ENCODE measurements at places on chromosomes 2 and 18.

DNA sequence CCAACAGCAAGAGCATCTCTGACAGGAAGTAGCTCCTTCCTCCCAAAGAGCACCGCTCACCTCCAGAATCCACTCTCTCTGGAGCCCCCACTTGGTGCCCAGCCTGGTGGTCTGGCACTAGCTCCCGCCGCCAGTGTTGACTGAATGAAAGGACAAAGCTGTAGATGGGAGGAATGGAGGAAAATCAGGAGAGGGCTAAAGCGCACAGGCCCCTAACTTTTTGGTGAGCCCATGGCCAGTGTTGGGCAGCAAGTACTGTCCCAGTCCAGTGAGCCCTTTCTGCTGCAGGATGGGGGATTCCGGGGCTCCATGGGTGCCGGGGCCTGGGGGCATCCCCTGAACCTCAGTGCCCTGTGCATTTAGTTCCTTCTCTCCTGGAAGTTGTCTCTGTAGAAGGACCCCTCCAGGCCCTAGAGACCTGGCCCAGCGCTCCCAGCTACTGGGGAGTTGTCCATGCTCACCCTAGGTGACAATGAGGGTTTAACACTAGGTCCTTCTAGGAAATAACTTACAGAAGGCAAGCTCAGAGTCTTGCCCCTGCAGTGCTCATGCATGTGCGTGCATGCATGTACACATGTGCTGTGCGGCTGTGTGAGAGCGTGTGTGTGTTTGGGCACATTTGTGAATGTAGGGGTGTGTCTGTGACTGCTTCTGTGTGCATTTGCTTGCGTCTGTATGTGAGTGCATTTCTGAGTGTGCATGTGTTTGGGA, 33.6 kb downstream of the GLI2 start:
- DNase-seq: no peak

- no peak for DNase-seq
Measured at GRCh38 chr2:126482582-126483464, 173.1 kb upstream of the GYPC start.

- DNase-seq: peak; percentile 78
Measured at GRCh38 chr2:235414422-235414821, 79.4 kb upstream of the AGAP1 start.

GRCh38 chr2:200275295-200276013, 31.0 kb upstream of the SPATS2L start:
- no peak for DNase-seq

DNA sequence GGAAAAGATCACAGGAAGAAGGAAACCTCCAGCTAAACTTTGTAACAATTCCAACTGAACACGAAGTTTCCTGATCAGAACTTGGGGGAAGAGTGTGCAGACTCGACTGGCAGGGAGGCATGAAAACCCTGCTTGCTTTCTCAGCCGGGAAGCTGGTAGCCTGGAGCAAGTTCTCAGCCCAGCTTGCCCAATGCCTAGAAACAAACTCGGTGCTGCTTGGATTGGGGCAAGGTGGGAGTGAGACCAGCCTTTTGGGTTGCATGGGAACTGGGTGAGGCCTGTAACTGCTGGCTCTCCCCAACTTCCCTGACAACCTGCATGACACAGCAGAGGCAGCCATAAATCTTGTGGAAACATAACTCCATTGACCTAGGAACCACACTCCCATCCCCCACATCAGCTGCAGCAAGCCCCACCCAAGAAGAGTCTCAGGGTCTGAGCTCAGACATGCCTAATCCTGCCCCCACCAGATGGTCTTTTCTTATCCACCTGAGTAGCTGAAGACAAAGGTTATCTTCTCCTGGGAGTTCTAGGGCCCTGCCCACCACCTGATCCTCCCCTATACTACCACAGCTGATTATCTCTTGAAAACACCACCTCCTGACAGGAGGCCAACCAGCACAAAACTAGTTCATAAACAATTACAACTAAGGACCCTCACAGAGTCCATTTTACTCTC, 1859.7 kb upstream of the CELF4 start:
- DNase-seq: no peak

DNA sequence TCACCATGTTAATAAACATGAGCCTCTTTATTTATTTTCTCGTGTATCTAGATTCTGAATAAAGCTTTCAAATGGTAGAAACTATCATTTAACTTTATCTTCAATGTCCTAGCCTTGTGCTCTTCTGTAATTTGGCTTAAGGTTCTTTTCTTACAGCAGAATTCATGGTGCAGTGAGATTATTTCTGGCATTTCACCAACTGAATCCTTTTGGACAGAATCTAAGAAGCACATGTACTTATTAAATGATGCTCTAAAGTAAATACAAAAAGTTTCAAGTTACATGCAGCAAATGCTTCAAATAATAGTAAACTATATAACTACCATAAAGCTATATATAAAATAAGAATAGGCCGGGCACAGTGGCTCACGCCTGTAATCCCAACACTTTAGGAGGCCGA, 65.9 kb downstream of the AP1S3 start:
- no peak for DNase-seq

GRCh38 chr2:207937823-207938222, 87.5 kb downstream of the PLEKHM3 start:
- DNase-seq: no peak

GRCh38 chr2:8115456-8115855, 566.4 kb upstream of the ID2 start:
- DNase-seq: no peak

DNA sequence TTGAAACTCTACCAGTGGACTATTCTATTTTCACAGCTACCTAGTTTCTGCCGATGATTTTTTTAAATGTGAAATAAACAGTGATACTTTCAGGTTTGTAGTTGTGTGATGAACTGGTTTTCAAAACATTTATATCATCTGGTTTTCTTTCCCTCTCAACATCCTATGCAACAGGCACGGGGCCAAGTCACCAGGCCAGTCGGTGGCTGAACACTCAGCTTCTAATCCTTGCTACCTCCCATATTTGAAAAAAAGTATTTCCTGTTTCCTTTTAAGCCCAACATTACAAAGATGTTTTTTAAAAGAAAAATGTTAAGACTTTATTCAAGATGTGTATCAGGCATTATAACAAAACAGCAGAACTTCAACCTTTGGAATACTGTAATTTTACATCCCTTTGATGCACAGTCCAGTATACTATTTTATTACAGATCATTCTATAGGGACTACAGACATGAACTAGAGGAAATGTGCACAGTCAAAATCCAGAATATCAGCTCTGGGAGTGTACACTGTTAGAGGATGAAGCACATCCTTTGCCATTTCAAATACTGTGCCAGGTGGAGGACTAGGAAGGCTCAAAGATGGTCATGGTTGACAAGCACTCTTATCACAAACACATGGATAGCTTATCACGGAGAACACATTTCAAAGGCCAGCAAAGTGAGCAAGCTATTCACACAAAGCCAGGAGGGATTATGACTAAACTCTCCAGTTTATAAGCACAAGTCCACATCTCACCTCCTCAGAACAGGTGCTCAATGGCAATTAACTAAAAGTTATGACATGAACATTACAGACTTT, 14.6 kb downstream of the MRPL35 start:
- peak; percentile 66 for DNase-seq

DNA sequence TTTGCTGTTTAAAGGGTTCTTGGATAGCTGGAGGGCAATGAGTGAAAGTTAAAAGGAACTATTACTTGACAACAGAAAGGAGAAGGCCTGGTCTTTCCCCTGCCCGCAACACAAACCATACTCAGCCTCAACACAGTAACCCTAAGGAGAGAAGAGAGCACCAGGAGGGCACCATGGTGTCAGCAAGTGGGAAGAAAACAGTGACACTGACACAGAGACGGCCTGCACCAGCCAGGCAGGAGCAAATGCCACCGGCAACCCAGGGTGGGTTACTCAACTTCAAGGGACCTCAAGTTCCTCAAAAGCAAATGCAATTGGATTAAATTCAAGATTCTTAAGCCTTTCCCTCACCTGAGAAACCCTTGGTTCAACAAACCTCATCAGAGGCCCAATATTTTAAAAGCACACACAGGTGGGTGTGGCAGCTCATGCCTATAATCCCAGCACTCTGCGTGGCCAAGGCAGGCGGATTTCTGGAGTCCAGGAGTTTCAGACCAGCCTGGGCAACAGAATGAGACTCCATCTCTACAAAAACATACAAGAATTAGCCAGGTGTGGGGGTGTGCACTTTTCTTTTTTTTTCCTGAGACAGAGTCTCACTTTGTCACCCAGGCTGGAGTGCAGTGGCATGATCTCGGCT, 52.3 kb downstream of the TFCP2L1 start:
- no peak for DNase-seq

GRCh38 chr2:134669731-134670669, 48.8 kb downstream of the TMEM163 start:
- no peak for DNase-seq

DNA sequence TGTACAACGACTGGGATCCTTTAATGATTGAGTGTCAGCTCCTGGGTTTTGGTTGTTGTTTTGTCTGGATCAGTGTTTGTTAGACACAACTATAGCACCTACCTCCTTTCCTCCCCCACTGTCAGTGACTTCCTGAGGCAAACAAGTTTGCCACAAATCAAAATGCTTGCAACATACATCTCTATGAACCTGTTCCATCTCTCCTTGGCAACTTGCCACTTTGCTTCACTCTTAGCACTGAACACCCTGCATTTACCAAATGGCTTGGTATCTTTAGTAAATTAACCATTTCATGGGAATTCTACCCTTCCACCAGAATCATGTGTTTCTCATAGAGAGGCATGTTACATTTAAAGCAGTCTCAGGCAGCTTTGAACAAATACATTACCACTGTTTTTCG, 301.1 kb upstream of the TANK start:
- DNase-seq: no peak

- DNase-seq: no peak
Measured at GRCh38 chr18:57469884-57470283, 34.7 kb downstream of the ONECUT2 start.

DNA sequence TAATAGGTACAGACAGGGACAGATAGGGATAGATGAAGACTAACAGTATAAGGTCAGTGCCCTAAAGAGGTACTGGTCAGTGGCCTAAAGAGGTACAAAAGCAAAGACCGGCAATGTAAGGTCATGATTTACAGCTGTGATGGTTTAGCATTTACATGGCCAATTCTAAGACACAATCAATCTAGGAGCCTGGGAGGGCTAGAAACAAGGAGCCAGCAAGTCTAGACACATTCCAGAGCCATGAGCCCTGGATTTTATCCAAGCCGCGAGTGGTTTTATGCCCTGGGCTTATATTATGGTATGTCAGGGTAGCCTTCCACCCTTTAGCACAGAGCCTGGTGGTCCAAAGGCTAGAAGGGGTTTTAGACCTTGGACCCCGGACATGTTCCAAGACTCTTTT, 124.2 kb downstream of the CBLN2 start:
- DNase-seq: no peak

- no peak for DNase-seq
Measured at GRCh38 chr2:65361623-65362022, 70.8 kb downstream of the SPRED2 start.

GRCh38 chr18:61261870-61262269, 71.4 kb upstream of the CDH20 start:
- DNase-seq: no peak

DNA sequence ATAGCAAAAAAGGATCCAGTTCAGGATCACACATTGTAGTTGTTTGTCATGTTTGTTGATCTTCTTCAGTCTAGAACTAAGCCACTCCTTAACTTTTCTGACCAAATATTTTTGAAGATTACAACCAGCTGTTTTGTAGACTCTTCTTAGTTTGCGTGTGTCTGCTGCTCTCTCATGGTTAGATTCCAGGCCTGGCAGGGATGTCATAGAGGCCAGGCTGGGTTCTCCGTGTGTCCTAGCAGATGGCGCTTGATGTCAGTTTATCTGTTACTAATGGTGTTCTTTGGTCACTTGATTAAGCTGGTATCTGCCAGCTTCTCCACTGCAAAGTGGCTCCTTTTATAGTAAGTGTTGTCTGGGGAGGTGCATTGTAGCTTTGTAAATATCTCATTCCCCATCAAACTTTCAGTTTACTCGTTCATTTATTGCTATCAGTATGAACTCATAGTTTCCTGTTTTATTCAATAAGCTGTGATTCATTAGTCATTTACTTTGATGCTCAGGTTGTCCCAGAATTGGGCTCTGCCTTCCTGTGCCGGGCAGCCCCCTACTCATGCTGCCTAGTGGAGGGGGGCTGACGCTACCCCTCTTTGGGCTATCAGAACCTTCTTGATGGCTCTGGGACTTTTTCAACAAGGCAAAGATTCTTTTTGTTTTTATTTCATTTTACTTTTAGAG, 42.1 kb downstream of the GRHL1 start:
- DNase-seq: no peak

- DNase-seq: peak; percentile 73
Measured at GRCh38 chr18:5515011-5515784, 28.6 kb downstream of the EPB41L3 start.

DNA sequence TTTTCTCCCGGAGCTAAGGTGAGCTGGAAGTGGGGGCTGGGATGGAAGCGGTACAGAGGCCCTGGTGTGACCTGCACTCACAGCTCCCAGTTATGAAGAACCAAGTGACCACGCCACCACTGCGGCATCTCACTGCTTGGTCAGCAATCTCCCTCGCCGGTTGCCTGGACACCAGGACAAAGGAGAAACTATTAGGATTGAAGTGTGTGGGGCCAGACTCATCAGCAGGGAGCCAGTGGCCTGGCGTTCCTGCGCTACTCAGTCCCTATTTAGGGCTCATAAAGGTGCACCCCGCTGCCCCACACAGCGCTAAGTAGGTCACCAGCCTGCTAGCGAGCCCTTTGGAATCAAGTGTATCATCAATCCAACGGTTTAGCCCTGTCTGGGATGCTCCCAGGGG, 82.9 kb downstream of the ZCCHC2 start:
- no peak for DNase-seq

GRCh38 chr2:54763636-54764291, 40.3 kb downstream of the EML6 start:
- no peak for DNase-seq
